ENCODE measurements at places on chromosomes 3 and 15.
A peak's percentile ranks its signal among the peaks of the same experiment; 100 is the strongest.

DNA sequence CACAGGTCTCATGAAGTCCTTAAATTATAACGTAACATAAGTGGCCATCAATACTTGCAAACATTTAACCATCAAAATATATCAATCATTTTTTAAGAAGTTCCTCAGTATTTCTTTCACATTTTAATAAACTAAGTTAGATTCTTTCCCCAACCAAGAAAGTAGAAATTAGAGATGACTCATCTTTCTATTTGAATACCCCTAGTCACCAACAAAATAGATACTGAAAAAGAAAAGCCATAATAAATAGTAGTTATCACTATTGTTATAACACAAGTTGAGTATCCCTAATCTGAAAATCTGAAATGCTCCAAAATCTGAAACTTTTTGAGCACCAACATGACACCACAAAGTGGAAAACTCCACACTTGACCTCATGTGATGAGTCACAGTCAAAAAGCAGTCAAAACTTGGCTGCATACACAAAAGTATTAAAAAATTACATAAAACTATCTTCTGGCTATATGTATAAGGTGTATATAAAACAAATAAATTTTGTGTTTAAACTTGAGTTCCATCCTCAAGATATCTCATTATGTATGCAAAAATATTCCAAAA lies 3.7 kb downstream of the SHQ1 start:
- no peak for DNase-seq

- peak; percentile 21 for DNase-seq
These were observed 15.1 kb downstream of the DUSP7 start for GRCh38 chr3:52041118-52041731.

DNA sequence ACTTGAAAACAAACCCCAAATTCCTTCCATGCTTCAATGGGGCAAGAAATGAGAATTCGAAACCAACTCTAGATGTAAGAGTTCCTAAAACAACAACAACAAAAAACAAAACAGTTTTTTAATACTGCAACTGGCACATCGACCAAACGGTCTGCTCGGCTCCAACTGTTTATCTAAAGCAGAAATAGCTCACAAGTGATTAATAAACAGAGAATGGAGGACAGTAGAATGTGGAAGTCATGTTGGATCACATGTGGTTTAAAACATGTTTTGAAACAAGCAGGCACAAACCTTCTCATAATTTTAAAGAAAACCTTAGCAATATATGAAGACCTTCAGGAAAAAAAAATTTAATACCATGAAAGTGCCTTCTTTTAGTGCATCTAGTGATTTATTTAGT lies 55.1 kb downstream of the SETMAR start:
- DNase-seq: no peak

DNA sequence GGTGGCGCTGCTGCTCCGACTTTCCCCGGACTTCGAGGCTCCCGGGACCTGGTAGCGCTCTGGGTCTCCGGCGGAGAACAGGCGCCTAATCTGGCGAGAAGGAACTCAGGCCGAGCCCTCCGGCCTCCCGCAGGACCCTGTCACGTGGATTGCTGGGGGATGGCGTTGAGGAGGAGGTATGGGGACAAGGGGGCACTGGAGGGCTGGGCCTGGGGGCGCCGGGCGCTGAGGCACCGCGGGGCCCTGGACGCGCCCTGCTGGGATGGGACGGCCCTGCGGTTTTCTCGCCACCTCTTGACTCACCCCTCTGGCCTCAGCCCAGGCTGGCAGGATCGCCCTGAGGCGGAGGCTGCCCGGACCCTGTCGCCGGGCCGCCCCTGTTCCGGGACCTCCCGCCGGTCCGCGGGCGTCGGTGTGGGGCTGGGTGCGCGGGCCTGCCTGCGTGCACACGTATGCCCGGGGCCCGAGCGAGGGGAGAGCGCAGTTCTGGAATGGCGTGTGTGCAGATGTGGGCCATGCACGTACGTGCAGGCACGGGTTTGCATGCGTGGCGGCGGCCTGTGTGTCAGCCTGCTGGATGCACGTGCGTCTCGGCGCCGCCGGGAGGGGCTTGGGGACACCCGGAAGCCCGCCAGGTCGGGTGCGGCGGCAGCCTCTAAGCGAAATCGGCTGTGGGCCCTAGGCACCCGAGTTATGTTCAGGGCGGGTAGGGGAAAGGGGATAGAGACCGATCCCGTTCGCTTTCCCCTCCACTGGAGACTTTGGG lies 752 bp downstream of the C15orf39 start:
- DNase-seq: peak; percentile 64

DNA sequence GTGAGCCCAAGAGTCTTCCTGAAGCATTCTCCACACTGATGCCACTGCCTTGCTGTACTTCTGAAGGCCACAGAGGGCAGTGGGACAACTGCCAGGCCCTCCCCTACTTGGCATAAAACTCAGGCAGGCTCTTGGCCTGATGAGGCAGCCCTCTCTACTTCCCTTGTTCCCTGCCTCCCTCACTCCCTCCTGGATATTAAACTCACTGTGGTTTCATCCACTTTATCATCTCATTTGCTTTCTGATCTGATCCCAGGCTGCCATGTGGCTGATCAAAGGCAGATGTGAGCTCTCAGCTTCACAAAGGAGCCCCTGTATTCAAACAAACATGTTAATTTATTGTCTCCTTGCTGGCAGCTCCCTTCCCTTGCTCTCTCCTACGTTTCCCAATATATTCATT lies 533.5 kb downstream of the IGSF11 start:
- DNase-seq: no peak

- no peak for DNase-seq
These were observed 430.6 kb downstream of the FOXP1 start for GRCh38 chr3:71152892-71153265.

GRCh38 chr3:105691633-105692032 lies 177.2 kb downstream of the CBLB start:
- no peak for DNase-seq

DNA sequence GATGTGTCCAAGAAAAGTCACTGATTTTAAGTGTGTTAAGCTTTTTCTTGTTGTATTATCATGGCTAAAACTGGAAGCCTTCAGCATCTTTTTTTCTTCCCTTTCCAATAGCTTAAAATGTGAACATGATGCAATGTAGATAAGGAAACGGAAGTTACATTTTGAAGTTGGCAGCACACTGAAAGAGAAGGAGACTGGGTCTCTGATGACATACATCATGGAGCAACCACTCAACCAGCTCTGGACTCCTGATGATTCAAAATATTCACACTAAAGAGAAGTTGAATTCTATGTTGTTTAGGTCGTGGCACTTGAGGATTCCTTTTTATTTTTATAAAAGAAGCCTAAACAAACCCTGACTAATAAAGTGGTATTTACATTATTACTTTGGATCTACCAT lies 488.3 kb upstream of the ALCAM start:
- peak; percentile 62 for DNase-seq

Data from AML-193 (cell line).